ENCODE measurements at places on chromosomes 13 and 19. TPM values are rescaled to one million over a fixed set of nuclear protein-coding genes. Genes with fewer than 3 reads are reported as not detected.

CYP4F12 gene
- total RNA-seq = not detected

SIGLEC5 gene
- total RNA-seq = not detected

ZNF534 gene
- not detected for total RNA-seq

PRR36 gene
- total RNA-seq = 17.6 TPM

CYP2S1 gene
- 272 TPM for total RNA-seq

ICAM5 gene
- 2.7 TPM for total RNA-seq

DHX34 gene
- 50.1 TPM for total RNA-seq

ZSCAN5A gene
- 7.5 TPM for total RNA-seq

DMPK gene
- total RNA-seq = 24.0 TPM

CEACAM6 gene
- total RNA-seq = not detected

EFNA2 gene
- total RNA-seq = 8.2 TPM

ZNF682 gene
- 17.4 TPM for total RNA-seq

SELENOV gene
- 8.7 TPM for total RNA-seq

ZNF90 gene
- 101 TPM for total RNA-seq

C19orf85 gene
- total RNA-seq = 1.7 TPM

DKKL1 gene
- total RNA-seq = not detected

SHC2 gene
- 4.6 TPM for total RNA-seq

ZNF850 gene
- total RNA-seq = 41.1 TPM

PSG3 gene
- not detected for total RNA-seq

NUCB1 gene
- 142 TPM for total RNA-seq

FCHO1 gene
- total RNA-seq = 42.3 TPM

Measured in GM23338 (cell line).